Cardiac ventricle fibroblast (primary cell): ENCODE measurements at places on chromosomes 5 and 9. TPM values are rescaled to one million over a fixed set of nuclear protein-coding genes. Genes with fewer than 3 reads are reported as not detected.

Gene OR1J4
- total RNA-seq, result not detected in 2 replicates

Gene DMRT3
- not detected in 2 replicates for total RNA-seq

Gene IFNA13
- total RNA-seq, result not detected in 2 replicates

Gene SPATA31C1
- not detected in 2 replicates for total RNA-seq

Gene LCN12
- total RNA-seq, result not detected in 2 replicates

Gene SLC34A3
- not detected in 2 replicates for total RNA-seq

Gene ARHGEF39
- total RNA-seq, result 0.19 and 0.34 TPM in 2 replicates

Gene BRD3
- total RNA-seq, result 17.1 and 21.6 TPM in 2 replicates

Gene TLN1
- 242 and 279 TPM in 2 replicates for total RNA-seq

Gene CTXN3
- not detected in 2 replicates for total RNA-seq

Gene RELL2
- 0.44 and 1.9 TPM in 2 replicates for total RNA-seq

Gene ACSL6
- total RNA-seq, result not detected in 2 replicates

Gene CDH10
- total RNA-seq, result not detected in 2 replicates

Gene GABBR2
- total RNA-seq, result not detected in 2 replicates

Gene TERT
- not detected in 2 replicates for total RNA-seq

Gene KIAA0825
- 5.3 and 5.7 TPM in 2 replicates for total RNA-seq

Gene GHR
- total RNA-seq, result 4.6 and 5.2 TPM in 2 replicates

Gene ENG
- 213 and 258 TPM in 2 replicates for total RNA-seq

Gene TMEM252
- total RNA-seq, result not detected in 2 replicates

Gene OSMR
- 135 and 137 TPM in 2 replicates for total RNA-seq

Gene SV2C
- not detected in 2 replicates for total RNA-seq

Gene ST8SIA4
- 0.68 and 4.1 TPM in 2 replicates for total RNA-seq

Gene SH3TC2
- 0.24 and 0.37 TPM in 2 replicates for total RNA-seq

Gene STKLD1
- total RNA-seq, result 0.34 TPM in 1 of 2 replicates, not detected in the other

Gene SLC34A1
- total RNA-seq, result not detected in 2 replicates

Gene ZMAT2
- 18.2 and 25.1 TPM in 2 replicates for total RNA-seq

Gene GARIN3
- total RNA-seq, result not detected in 2 replicates

Gene PCDHA9
- total RNA-seq, result 0.05 TPM in 1 of 2 replicates, not detected in the other

Gene PCDHA11
- total RNA-seq, result not detected in 2 replicates

Gene CCDC171
- 1.7 and 2.0 TPM in 2 replicates for total RNA-seq

Gene KCTD16
- 0.10 and 0.12 TPM in 2 replicates for total RNA-seq

Gene FSTL4
- total RNA-seq, result not detected in 2 replicates

Gene EQTN
- total RNA-seq, result not detected in 2 replicates

Gene CCL28
- 0.10 and 0.44 TPM in 2 replicates for total RNA-seq

Gene ZNF366
- total RNA-seq, result 0.44 and 0.88 TPM in 2 replicates

Gene THG1L
- total RNA-seq, result 9.7 and 10.7 TPM in 2 replicates

Gene CDH9
- not detected in 2 replicates for total RNA-seq

Gene ANAPC2
- total RNA-seq, result 10.9 and 19.1 TPM in 2 replicates

Gene DND1
- not detected in 2 replicates for total RNA-seq

Gene COL15A1
- 6.4 and 6.9 TPM in 2 replicates for total RNA-seq

Gene ANKRD20A1
- not detected in 2 replicates for total RNA-seq

Gene TEX53
- not detected in 2 replicates for total RNA-seq

Gene C9orf50
- 0.12 TPM in 1 of 2 replicates, not detected in the other for total RNA-seq

Gene IL9
- not detected in 2 replicates for total RNA-seq

Gene SLC35D2
- total RNA-seq, result 12.1 and 16.9 TPM in 2 replicates

Gene MAMDC4
- total RNA-seq, result 0.37 and 0.78 TPM in 2 replicates

Gene PKD2L2
- not detected in 2 replicates for total RNA-seq

Gene LCN9
- not detected in 2 replicates for total RNA-seq

Gene CA9
- total RNA-seq, result 3.5 and 3.9 TPM in 2 replicates

Gene NMUR2
- total RNA-seq, result not detected in 2 replicates

Gene SLC2A6
- 7.0 and 7.7 TPM in 2 replicates for total RNA-seq

Gene EXOSC2
- total RNA-seq, result 16.9 and 19.7 TPM in 2 replicates

Gene OTP
- not detected in 2 replicates for total RNA-seq

Gene IRGM
- total RNA-seq, result not detected in 2 replicates

Gene SLC44A1
- total RNA-seq, result 102 and 108 TPM in 2 replicates
